ENCODE measurements at places on chromosomes 16 and 17.

DNA sequence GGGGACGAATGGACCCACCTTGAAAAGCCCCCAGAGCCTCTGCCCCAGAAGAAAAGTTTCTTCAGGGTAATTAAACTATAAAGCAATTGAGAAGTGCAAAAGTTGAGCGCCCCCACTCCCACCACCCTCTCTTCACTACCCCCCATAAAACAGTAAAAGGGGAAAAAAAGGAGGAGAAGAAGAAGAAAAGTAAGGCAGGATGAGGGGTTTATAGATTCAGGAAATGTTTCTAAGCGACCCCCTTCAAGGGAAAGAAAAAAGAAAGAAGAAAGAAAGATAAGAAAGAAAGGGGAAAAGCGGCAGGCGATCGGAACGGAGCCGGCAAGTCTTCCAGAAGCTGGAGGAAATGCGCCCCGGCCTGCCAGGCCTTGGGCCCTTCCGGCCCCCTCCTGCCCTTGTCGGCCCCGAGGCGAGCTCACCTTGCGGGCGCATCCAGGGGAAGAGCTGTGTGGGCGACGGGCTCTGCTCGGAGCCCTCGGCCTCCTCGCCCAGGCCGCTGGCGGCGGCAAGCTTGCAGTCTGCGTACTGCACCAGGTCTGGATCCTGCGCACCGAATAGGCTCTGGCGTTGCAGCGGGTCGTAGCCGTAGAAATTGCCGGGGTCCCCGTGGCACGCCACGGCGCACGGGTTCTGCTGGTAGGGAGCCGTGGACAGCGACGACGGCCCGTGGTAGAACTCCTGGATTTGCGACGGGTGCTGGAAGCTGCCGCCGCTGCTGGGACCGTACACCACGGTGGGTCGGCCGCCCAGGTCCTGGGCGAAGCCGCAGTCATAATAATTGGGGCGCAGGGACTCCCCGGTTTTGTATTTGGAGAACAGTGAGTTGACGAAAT is 1.0 kb downstream of the HOXB8 start:
- DNase-seq = no peak

DNA sequence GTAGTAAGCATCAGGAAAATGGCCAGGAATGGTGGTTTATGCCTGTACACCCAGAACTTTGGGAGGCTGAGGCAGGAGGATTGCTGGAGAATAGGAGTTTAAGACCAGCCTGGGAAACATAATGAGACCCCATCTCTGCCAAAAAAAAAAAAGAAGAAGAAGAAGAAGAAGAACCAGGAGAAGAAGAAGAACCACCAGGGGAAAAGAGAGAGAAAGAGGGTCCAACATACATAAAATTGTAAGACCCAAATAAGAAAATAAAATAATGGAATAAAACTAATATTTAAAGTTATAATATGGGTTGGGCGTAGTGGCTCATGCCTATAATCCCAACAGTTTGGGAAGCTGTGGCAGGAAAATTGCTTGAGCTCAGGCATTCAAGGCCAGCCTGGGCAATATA is 408.4 kb downstream of the ZFHX3 start:
- DNase-seq = no peak

DNA sequence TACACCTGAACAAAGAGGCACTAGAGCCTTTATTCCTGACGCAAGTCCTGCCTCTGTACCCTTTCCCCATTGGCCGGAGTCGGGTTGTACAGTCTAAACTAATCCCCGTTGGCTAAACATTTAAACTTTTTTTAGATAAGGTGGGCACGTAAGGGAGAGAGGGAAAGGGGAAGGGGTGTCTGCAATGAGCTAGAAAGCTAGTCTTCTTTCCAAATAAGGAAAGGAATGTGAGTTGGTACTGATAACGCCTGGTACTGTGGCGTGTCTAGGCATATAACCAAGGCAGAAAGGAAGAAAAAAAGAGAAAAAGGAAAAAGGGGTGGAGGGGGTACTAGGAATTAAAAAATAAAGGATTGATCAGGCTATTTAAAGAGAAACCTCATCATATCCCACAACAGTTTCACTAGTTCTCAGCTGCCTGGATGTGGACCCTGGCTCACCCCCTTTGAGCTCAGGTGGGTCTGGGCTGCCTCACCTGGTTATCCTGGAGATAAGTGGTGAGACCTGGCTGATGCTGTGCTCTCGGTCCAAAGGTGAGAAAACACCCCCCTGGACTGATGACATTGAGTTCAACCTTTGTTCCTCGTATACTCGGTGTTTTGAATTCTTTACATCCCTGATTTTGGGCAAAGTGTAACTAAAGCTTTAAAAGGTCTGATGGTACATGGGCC is 90.9 kb upstream of the EEF2KMT start:
- no peak for DNase-seq

DNA sequence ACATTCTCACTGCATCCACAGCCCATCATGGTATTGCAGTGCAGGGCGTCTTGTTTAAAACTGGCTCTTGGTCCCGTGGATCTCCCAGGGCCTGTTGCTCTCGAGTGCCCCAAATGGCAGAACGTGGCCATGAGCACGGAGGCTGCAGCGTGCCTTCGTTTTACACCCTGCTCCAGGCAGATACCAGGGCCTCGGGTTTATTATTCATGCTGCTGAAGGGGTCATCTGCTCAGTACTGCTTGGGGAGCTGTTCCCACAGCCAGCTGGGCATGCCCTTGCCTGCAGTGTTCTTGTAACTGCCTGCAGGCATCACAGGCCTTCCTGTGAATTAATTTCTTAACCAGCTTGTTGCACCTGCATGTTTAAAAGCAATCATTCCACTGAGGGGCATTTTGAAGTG is 129.7 kb upstream of the CHMP6 start:
- peak; percentile 21 for DNase-seq

GRCh38 chr16:84175350-84176081 is 11.3 kb downstream of the TAF1C start:
- peak; percentile 18 for DNase-seq

- DNase-seq = no peak
Observed at GRCh38 chr16:67104061-67104460, 5.7 kb upstream of the PHAF1 start.

GRCh38 chr16:1013593-1013900 is 32.0 kb downstream of the SOX8 start:
- no peak for DNase-seq

- peak; percentile 82 for DNase-seq
Observed at GRCh38 chr17:32877164-32877764, 340 bp upstream of the MYO1D start.

- DNase-seq = no peak
Observed at GRCh38 chr16:47562366-47562765, 101.2 kb downstream of the PHKB start.

DNA sequence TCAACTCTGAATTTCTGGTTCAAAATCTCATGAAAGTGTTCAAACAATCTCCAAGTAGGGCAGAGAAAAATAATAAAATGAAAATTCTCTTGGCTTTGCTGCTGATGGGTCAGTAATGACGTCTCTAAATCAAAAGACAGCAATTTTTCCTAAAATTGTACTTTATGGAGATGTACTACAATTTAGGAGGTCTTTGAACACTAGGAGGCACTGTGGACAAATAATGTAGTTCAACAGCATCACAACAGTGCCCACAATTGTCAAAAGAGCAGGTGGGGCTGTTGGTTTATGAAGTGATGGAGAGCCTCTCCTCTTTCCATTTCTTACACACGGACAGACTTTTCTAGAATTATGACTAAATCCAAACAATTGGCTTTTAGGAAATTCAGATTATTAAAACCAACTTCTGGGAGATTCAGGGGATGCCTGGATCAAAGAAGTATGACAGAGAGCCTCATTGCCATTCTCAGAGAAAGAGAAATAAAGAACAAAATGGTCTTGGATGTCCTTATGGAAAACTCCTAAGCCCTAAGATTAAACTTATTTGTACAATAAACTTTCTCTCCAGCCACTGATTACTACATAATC is 23.8 kb downstream of the EZH1 start:
- peak; percentile 56 for DNase-seq

DNA sequence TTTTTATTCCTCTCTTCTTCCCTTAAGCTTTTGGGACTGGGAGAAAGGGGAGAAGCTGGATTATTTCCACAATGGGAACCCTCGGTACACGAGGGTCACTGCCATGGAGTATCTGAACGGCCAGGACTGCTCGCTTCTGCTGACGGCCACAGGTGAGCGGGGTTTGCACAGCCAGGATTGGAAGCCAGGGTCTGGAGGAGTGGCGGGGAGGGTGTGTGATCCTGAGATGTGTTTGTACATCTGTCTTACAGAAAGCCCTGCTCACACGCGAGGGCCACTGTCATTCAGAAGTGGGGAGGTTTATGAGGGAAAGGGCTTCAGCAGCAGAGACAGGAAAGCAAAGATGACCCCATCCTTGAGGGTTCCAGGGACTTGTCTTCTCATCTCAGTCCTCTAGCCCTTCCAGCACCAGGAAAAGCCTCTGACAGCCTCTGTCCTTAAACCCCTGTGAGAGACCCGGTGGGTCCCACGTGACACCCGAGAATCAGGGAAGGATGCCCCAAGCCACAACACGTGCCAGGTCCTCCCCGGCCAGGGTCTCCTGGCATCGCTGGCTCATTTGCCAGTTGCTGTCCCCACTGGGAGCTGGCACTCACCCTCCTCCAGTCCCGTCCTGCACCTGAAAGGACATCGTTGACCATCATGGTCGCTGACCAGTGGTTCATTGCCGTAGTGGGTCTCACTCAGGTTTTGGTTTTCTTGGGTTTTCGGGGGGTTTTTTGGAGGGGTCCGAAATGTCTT is 44.3 kb upstream of the CHMP6 start:
- no peak for DNase-seq

- peak; percentile 98 for DNase-seq
Observed at GRCh38 chr16:66189951-66190350, 176.5 kb upstream of the CDH5 start.

GRCh38 chr16:53090591-53091411 is 36.0 kb downstream of the CHD9 start:
- DNase-seq = peak; percentile 100

DNA sequence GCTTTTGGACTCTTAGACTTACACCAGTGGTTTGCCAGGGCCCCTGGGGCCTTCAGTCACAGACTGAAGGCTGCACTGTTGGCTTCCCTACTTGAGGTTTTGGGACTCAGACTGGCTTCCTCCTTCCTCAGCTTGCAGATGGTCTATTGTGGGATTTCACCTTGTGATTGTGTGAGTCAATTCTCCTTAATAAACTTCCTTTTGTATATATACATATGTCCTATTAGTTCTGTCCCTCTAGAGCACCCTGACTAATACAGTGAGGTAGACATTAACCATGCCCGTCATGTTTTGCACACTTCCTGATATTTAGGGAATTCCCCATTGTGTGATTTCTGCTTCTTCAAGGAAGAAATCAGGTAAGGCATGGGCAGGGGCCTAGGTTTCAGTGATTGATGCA is 147.8 kb upstream of the CA10 start:
- DNase-seq = no peak

- DNase-seq = no peak
Observed at GRCh38 chr16:84959045-84959576, 52.2 kb downstream of the ZDHHC7 start.

GRCh38 chr16:67311607-67312488 is 14.7 kb downstream of the KCTD19 start:
- peak; percentile 98 for DNase-seq

DNA sequence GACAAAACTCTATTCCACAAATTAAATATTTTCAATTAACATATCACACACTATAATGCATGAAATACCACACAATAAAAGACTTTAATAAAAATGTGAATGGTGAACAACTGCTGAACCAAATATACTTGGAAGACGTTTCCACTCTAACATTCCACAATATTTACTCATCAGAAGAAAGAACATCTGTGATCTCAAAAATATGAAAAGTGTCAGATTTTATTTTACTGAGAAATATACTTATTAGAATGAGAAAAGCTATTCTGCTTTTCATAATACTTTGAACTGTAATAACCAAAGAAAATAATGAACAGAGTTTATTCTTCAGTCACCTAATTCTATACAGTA is 181.8 kb upstream of the AXIN2 start:
- DNase-seq = peak; percentile 30

- no peak for DNase-seq
Observed at GRCh38 chr17:73722165-73722564, 77.9 kb upstream of the SDK2 start.

DNA sequence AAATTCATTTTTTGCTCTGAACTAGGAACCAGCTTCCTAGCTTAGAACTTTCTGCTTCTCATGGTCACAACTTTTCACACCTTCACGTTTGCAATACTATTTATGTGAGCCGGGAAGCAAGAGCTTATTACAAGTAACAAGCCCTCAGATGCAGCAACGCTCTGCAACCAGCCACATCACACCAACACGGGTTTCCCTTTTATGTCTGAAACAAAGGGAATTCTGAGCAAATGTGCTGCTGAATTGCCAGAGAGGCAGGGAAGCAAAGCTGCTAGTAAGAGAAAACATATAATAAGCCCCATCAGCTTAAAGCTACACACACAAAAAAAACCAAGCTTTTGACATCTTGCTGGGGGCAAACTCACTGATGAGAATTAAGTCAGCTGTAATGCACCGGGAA is 122.2 kb downstream of the SLC39A11 start:
- DNase-seq = no peak

DNA sequence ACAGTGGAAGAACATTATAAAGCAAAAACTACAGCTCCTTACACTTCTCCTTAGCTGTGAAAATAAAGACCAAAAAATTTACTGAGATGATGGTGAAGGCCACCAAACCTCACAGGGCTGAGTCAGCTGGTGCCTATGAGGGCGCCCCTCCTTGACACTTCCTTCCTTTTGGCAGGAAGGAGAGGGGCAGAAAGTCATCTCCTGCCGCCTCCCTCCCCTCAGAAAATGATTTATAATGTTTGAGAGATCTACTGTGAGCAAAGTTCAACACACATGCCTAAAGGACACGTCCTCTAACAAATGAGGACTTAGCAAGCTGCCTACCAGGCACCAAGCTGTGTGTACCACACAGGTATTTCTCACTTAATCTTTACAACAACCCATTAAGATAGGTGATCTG is 245.7 kb downstream of the PRKCA start:
- no peak for DNase-seq

GRCh38 chr16:2007081-2007836 is 2.4 kb downstream of the ZNF598 start:
- no peak for DNase-seq

DNA sequence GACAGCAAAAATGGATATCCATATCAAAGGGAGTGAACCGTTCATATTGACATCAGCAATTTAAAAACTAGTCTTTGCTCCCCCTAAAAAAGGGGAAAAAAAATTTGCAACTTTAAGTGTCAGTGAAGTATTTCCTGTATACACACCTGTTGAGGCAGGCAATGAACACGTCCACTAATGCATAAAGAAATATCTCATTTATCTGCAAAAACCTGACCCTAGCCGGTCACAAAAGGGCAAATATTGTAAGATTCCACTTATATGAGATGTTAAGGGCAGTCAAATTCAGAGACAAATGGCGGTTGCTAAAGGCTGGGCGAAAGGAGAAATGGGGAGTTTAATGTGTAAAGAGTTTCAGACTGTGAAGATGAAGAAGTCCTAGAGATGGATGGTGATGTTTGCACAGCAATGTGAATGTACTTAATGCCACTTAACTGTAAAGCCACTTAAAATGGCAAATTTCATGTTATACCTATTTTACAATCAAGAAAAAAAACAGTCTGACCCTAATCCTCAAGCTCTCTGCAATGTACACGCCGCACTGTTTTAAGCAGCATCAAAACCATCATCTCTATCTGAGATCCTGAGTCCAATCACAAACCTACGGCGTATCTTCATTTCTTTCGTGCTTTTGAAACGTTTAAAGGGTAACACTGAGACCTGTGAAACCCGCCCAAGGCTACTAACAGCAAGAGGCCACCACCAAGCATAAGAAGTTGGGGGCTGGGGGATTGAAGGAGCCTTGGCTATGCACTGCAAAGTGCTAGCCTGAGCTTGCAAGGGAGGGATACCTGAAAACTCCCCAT is 1.1 kb downstream of the PARN start:
- no peak for DNase-seq
